ENCODE measurements at places on chromosomes 4 and X.

GRCh38 chrX:119942831-119943184 is 743 bp downstream of the NKAP start:
- DNase-seq = no peak

GRCh38 chr4:139017861-139018260 is 2.3 kb downstream of the NOCT start:
- no peak for DNase-seq

- no peak for DNase-seq
These were observed 940.0 kb downstream of the SH3BGRL start for GRCh38 chrX:82141942-82142341.

DNA sequence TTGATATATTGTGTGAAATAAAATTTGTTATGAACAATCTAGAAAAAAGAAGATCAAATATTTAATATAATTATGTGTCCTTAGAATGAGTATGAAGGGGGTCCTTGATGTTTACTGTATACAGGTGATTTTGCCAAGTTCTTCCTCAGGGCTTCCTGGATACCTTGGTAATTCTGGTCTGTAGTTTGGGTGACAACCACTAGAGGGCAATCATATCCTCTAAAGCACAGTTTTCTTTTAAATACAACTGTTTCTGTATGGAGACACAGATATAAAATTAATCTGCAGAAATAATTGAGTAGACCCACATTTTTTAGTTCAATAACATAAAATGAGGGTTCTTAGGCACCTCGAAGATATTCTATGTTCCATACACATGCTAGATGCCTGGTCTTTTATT is 157.7 kb downstream of the SPANXN1 start:
- no peak for DNase-seq

GRCh38 chr4:8341691-8342090 is 72.1 kb downstream of the HTRA3 start:
- peak; percentile 84 for DNase-seq

DNA sequence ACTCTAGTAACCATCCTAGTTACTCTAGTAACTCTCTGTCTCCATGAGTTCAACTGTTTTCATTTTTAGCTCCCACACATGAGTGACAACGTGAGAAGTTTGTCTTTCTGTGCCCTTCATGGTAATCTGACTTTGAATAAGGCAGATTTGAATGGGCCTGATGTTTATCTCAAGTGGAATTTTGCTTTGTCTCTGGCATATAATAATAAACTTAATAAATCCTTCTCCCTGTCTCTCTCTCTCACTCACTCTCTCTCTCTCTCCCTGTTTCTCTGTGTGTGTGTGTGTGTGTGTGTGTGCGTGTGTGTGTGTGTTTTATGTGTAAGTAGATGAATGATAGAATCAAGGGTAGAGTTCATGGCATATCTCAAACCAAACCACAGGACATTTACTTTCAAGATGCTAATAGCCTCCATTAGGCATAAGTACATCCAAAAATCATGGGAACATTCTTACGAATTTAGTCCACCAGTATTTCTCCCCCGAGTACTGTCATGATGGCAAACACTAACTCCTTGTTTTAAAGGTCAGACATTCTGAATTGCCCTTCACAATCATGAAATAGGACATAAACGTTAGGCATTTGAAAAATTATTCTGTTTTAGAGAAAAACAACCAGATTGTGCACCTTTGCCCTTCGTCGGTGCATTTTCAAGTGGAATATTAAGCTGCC is 193.1 kb downstream of the SPATA18 start:
- no peak for DNase-seq

- DNase-seq = no peak
These were observed 14.7 kb downstream of the CXCR3 start for GRCh38 chrX:71603618-71604017.

DNA sequence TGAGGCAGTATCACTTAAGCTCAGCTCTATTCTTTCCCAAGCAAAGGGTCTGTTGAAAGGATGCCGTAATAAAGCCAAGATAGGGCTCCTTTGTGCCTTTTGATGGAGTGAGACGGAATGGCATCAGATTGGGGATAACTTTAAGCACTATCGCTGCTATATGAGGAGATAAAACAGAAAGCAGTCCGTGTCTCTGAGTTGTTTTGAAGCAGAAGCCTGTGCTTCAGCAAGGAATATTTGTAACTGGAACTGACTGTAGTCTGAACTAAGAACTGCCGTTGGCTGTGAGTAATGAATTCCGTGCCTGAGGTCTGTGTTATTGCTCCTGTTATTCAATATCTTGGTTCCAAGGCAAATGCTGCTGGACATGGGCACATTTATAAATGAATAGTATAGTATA is 297.4 kb downstream of the ANKRD50 start:
- DNase-seq = no peak

GRCh38 chr4:109432696-109433095 is 919 bp upstream of the SEC24B start:
- DNase-seq = no peak

GRCh38 chr4:9988363-9988749 is 32.9 kb downstream of the SLC2A9 start:
- DNase-seq = no peak

DNA sequence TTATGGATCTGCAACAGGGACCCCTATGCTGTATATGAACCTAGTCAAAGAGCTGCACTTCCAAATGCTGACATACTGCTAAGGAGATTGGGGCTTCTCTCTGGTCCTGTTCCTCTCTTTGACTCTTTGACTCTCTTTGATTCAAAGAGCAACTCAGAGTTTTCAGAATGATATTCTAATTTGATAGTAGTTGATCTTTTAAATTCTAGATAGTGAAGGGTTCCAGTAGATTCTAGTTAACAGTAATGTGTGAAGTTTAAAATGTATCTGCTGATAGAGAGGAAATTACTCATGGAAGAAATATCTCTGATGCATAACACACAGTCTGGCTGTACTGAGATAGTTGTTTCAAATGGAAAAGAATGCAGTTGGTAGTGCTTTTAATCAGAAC is 239.1 kb downstream of the RASL11B start:
- DNase-seq = no peak

GRCh38 chr4:164734484-164734883 is 19.4 kb upstream of the SMIM31 start:
- no peak for DNase-seq

- DNase-seq = no peak
These were observed 181.3 kb upstream of the BCOR start for GRCh38 chrX:40279091-40279430.

DNA sequence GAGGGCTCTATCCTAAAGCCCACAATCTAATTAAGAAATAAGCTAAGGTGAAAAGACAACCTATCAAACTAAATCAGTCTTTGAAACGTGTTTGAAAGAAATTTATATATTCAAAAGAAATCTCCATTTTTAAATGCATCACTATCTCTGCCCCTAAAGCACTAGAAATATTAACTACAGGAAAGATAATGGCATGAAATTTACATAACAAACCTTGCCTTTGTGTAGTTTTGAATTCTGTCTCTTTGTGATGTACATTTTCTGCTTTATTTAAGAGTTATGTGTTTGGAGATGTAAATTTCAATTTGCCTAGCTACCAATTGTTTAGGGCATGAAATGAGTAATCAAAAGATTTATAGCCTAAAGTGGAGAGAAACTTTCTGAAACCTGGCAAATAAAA is 286.1 kb upstream of the TBX22 start:
- DNase-seq = no peak

DNA sequence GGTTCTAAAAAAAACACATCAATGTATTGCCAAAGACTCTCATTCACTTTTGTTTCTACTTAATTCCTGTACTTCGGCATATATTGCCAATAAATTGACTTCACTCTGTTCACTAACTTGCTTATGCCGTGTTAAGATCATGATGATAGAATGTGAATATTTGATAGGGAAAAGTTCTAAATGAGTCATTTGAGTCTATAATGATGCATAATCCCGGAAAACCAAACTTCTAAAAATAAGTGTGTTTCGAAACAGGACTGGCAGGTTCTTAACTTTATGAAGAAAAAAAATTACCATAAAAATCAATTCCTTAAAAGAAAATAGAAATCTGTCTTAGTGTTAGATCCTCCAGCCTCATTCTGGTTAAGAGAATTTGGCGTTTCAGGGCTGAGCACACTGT is 387.5 kb upstream of the FTHL17 start:
- no peak for DNase-seq

- DNase-seq = no peak
These were observed 166.5 kb upstream of the PPP1R2C start for GRCh38 chrX:42944381-42944998.

DNA sequence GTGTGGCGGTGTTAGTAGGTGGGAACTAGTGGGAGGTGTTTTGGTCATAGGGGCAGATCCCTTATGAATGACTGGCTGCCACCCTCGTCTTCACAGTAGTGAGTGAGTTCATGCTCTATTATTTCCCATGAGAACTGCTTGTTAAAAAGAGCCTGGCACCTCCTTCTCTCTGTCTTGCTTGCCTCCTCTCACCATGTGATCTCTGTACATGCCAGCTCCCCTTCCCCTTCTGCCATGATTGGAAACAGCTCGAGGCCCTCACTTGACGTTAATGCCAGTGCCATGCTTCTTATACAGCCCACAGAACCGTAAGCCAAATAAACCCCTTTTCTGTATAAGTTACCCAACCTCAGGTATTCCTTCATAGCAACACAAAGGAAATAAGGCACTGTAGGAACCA is 21.7 kb downstream of the PNMA6F start:
- no peak for DNase-seq

GRCh38 chr4:105970371-105970770 is 75.1 kb downstream of the NPNT start:
- no peak for DNase-seq

DNA sequence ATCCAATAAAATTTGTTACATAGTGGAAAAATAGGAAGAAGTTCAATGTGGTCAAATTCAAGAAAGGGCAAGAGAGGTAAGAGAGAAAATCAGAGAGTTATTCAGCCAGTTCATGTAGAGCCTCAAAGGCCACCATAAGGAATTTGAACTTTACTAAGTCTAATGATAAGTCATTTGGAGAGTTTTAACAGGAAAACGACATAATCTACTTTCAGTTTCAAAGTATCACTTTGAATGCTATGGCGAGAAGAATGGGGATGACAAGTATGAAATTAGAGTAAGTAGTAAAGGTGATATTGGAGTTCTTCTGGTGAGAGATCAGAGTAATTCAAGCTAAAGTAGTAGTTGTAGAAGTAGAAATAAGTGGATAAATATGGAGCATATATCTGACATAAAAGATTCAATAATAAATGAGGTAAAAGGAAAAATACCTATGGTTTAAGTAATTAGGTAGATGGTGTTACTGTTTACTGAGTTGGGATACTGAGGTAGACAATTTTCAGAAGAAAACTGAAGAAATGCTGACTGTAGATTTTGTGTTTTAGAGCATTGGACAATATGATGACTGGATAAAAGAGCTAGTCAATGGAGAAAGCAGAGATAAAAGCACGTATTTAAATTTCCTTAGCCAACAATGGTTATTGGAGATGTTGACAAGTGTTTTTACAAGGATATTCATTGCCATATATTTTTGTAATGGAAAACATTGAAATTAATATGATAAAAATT is 331.7 kb upstream of the ADGRL3 start:
- no peak for DNase-seq

- DNase-seq = no peak
These were observed 574.0 kb upstream of the GALNTL6 start for GRCh38 chr4:171239196-171239595.

DNA sequence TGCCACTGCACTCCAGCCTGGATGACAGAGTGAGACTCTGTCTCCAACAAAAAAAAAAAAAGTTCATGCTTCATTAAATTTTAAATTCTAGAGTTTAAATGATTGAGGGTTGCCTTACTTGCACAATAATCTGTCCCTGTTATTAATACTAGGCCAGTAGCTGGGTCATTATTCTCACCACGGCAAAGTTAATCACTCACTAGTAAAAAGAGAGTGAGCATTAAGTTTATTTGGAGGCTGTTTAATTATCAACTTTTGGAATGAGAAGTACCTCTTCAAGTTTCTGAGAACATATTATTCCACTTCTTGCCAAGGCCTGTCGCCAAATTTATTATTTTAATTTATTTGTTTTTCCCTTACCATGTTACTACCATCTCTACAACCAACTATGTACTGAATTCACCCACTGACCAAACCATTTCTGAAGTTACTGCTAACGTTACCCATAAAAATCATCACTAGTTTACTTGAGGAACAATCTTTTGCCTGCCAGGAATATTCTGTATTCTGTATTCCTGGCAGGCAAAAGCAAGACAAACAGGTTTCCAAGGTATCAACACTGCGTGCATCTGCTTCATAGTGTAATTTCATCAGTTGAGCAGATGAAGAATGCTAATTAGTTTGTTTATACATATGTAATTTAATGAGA is 26.5 kb downstream of the GUCY1A1 start:
- DNase-seq = no peak

DNA sequence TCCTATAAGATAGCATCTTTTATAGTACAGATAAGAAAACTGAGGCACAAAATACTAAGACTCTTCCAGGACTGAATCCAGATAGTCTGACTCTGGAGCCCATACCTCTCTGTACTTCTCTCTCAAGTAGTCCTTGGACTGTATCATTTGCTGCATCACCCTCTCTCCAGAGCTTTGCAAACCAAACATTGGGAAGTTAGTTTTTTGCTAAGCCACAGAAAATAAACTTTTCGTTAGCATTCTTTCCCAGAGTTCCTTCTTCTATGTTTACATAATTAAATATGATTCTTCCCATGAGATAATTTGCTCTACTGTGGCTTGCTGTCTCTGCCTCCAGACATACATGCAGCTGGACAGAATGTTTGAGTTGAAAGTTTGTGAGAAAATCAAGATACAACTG is 22.0 kb downstream of the PPEF2 start:
- DNase-seq = no peak

GRCh38 chrX:147733369-147733768 is 178.3 kb upstream of the FMR1 start:
- no peak for DNase-seq

DNA sequence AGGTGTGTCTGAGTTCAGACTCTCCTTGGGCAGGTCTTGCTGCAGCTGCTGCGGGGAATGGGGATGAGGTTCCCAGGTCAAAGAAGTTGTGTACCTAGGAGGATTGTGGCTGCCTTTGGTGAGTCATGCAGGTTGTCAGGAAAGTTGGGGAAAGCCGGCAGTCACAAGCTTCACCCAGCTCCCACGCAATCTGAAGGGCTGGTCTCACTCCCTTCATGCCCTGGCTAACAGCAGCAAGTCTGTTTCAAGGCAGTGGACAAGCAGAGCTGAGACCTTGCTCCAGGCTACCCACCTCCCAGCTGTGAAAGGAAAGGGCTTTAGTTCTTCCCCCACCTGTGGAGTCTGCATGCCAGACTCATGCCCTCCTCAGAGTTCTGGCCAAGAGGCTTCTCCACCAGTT is 287.2 kb downstream of the DTHD1 start:
- no peak for DNase-seq

GRCh38 chr4:57053508-57053907 is 56.7 kb downstream of the IGFBP7 start:
- no peak for DNase-seq

DNA sequence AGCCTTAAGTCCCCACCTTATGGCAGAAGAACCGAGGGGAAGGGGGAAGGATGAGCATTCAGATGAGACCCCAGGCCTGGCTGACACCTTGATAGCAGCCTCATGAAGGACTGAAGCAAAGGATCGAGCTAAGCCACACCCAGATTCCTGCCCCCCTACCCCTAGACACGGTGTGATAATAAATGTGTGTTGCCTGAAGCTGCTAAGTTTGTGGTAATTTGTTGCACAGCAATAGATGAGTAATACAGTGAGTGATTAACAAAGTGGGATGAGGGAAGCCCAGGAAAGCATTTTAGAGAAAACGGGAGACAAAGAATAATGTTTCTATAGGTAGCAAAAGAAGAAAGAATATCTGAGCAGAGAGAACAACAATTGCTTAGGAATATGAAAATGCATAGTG is 404.2 kb downstream of the MID1IP1 start:
- no peak for DNase-seq
